ENCODE measurements at places on chromosomes 3 and 15.

DNA sequence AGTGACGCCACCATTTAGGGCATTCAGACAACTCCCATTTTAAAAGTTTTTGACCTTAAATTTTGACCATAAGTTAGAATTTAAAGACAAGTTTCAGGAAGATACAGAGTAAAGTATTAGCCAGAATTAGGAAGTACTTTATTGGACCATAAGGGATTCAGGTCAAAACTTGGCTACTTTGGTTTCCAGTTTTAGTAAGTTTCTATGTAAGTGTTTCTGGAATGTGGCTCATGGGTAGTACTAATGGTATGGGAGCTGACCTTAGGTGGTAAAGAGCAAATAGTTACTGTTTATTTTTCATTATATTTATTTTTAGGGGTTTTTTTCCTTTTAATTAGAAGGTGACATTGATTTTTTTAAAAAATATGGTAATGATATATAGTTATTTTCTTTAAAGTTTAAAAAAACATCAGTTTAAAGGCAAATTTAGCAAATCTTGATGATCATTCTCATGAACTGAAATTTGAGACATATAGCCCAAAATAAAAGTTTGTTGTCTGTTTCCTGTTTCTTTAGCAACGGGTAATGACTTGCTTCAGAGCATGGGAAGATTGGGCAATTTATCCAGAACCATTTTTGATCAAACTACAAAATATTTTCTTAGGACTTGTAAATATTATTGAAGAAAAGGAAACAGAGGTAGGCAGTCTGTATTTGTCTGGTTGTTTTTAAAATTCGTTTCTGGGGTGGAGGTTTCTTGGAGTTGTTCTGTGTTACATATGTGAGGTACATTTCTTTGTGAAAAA lies 34.3 kb downstream of the U2SURP start:
- no peak for DNase-seq

- DNase-seq: no peak
Measured at GRCh38 chr3:64158334-64158733, 66.9 kb downstream of the PRICKLE2 start.

GRCh38 chr15:62777671-62778070 lies 264.9 kb upstream of the TPM1 start:
- DNase-seq: no peak

DNA sequence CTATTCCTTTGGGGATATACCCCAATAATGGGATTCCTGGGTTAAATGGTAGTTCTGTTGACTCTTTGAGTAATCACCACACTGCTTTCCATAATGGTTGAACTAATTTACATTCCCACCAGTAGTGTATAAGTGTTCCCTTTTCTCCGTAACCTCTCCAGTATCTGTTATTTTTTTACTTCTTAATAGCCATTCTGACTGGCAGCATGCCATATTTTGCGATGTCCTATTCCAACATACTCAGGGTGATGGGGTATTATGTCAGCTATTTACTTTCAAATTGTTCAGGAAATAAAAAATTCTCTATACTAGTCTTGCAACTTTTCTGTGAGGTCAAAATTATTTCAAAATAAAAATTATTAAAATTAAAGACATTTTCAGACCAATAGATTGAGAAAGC lies 9.1 kb upstream of the PARP14 start:
- no peak for DNase-seq

DNA sequence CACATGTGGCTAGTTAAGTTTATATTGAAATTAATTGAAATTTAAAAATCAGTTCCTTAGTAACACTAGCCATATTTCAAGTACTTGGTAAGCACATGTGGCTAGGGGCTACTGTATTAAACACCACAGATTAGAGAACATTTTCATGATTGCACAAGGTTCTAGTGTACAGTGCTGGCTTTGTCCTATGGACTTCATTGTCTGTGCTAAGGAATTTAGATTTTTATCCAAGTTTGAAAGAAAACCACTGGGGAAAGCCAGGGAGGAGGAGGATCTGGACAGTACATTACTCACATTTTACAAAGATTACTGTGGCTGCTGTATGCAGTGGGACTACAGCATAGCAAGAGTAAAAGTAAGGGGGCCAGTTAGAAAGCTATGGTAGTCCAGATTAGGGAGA lies 13.9 kb downstream of the STAC start:
- DNase-seq: no peak

DNA sequence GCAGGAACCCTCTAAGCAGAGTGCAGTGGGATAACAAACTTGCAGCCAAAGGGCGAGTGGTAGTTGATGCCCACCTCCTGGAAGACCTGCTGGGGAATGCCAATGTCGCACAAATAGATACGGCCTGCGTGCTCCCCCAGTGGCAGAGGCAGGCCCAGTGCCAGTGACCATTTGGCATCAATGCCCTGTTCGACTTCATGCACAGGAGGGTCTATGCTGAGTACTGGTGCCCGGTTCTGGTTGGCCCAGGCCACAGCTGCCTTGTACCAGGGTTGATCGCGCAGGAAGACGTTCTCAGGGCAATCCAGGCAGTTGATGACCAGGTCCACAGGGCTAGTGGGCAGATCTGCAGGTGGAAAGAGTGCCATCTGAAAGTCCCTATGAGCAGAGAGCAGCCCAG lies 17.0 kb downstream of the CLK3 start:
- no peak for DNase-seq

- DNase-seq: no peak
Measured at GRCh38 chr3:135090020-135090717, 295.1 kb downstream of the EPHB1 start.

DNA sequence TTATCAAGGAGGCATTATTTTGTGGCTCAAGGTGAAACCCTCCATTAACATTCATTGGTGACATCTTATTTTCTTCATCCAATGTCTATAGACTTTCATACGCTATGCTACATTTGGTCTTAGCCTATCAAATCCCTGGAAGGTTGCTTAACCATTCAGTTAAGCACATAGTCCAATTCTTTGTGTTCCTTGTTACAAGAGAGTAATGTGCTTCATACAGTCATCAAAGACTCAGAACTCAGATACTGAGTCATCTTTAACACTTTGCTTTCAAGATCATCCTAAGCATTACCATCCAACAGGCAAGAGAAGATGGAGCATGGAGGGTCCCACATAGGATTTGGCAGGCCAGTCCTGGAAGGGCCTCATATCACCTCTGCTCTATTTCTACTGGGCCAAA lies 1202.1 kb downstream of the ROBO1 start:
- DNase-seq: no peak

DNA sequence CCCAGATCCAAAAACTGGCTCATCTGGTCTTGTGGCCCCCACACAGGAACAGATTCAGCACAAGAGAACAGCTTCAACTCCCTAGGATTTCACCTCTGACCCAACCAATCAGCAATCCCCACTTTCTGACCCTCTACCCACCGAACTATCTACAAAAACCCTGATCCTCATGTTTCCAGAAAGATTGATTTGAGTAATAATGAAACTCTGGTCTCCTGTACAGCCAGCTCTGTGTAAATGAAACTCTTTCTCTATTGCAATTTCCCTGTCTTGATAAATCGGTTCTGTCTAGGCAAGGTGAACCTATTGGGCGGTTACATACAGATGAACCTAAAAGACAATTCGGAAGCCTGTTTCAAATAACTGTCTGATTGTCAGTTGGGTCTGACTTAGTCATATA lies 847.6 kb upstream of the ALCAM start:
- no peak for DNase-seq

DNA sequence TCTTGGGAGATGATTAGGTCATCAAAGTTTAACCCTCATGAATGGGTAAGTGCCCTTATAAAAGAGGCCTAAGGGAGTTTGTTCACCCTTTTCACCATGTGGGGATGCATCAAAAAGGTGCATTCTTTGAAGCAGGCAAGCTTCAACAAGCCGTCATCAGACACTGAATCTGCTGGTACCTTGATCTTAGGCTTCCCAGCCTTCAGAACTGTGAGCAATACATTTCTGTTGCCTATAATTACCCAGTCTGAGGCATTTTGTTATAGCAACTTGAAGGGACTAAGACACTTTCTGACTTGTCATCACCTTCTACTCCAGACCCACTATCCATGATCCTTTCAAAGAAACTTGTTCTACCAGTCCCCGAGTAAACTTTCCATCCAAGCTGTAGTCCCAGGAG lies 44.6 kb upstream of the LRRC58 start:
- no peak for DNase-seq

DNA sequence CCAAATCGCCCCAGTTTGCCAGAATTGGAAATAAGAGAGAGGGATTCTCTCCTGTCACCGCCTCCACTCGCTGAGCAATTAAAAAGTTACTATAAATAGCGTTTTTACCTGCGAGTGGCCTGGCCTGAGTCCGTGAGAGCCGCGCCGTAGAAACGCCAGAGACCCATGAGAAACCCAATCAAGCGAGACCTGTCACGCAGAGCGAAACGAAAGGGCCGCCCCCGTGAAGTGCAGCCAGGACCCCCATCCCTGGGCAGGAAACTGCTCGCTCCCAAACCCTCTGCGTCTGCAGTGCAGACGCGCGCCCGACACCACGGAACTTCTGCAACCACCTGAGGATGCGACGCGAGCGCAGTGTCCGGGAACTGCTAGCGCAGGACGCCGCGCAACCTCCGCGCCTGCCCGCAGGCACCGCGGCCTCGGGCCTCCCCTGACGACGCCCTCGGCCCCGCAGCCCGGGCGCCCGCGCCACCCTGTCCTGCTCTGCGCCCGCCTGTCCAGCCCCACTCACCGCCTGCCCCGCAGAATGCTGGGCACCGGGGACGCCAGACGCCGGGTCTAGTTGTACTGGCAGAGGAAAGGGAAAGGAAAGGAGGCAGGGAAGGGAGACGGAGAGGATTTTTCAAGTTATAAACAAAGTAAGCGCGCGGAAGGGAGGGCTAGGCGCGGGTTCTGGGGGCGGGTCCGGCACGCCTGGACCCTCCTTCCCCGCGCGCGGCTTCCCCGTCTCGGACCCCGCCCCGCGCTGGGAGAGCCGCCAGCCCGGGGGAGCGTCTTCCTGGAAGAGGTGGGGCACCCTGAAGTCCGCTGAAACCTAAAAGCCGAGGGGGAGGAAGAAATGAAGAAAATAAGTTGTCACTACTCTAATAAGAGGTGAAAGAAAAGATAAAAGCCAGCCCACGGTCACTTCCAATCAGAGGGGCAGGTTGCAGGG lies at the start of gene PLSCR4:
PLSCR4 (minus strand) TSS at position 657 of the 934 bp plus-strand sequence. CDS start 29,034 bp downstream, outside the sequence.
- DNase-seq: no peak

GRCh38 chr15:93209690-93210445 lies 120.9 kb upstream of the RGMA start:
- DNase-seq: no peak

- no peak for DNase-seq
Measured at GRCh38 chr3:160612386-160613075, 47.2 kb upstream of the KPNA4 start.

DNA sequence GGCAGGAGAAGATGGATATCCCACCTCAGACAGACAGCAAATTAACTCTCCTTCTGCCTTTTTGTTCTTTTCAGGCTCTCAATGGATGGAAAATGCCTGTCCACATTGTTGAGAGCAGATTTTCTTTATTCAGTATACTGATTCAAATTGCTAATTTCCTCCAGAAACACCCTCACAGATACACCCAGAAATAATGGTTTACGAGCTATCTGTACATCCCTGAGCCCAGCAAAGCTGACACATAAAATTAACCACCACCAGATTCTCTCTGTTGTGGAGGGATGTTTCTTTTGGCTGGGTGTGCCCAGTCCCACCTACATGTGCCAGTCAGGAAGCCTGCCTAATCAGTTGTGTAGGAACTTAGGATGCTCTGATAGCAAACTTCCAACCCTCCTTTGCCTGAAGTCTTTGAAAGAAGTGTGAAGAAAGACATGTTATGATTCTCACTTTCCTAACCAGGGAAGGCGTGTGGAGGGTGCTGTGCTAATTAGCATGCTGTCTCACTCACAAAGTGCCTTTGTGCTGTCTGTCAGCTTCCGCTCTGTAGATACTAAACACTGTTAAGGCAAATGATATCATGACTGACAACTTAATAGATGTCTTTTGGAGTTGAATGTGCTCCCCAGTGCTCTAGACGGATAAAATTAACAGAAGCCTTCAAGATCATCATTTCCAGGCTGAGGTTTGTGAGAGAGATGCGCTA lies 208.5 kb downstream of the CLSTN2 start:
- DNase-seq: no peak

DNA sequence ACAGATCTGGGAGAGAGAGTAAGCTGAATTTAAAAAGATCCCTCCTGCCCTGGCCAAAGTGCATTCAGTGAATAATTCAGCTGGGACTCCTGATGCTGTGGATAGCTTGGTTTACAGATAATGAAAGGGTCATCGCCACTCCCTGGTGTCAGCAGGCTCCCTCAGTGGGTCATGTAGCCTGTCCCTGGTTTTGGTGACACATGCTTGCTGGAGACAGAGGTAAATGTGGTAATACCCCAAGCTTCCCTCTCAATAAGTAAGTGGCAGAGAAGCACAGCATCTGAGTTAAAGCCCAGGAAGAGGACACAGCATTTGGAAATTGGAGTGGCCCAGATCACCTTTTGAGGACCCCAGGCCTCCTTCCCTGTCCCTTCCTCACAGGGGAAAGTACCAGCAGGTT lies 1.8 kb downstream of the TMEM115 start:
- DNase-seq: no peak

GRCh38 chr3:139252719-139253118 lies 91.1 kb upstream of the MRPS22 start:
- no peak for DNase-seq

DNA sequence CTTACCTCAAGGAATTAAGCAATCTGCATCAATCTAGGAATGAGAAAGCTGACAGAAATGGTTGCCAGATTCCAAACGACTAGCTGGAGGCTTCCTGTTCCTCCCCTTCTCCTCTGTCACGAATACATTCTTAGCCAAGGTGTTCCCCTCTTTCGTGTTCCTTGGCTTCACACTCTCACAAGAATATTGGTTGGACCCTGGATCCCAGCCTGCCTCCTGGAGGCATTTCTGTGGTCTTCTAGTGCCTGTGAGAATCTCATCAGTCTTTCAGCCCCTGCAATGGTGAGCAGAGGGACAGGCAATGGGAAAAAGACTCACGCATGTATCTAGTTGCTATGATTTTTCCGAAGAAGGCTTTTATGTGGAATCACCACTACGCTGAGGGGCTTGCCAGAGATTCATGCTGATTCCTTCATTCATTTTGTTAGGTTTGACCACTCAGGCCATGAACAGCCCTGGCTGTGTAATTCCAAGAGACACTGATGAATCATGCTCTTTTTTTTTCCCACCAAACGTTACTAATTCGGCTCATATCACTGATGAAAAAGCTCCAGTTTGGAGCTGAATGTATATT lies 1.6 kb upstream of the P3H2 start:
- DNase-seq: no peak

GRCh38 chr15:94924971-94925598 lies 693.7 kb downstream of the MCTP2 start:
- no peak for DNase-seq

DNA sequence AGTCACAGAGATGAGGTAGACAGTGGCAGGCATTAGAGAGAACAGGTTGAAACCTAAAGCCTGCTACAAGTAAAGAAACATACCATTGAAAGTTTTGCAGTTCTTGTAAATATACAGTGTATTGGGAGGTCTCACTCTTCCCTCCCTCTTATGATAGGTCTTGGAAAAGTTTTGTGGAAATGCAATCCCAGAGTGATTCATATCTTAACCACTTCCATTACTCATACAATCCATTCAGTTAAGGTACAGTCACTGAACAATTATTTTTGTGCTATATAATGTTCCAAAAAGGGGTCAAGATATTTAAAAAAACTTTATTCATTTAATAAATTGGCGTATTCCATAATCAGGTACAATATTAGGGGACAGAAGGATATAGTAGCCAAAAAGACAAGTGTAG lies 737.7 kb upstream of the ALCAM start:
- no peak for DNase-seq

Data from stimulated activated CD8-positive, alpha-beta memory T cell treated with anti-CD3 and anti-CD28 coated beads, Interleukin-7, amount 100 ng/mL, for 48 hours (primary cell).